Renal cortex interstitium (tissue), 15 donors: ENCODE measurements at places on chromosomes 16 and 17. TPM values are rescaled to one million over a fixed set of nuclear protein-coding genes. Genes with fewer than 3 reads are reported as not detected.

MAP2K4 gene
- polyA plus RNA-seq, result 39.2 TPM

NR1D1 gene
- polyA plus RNA-seq, result 3.2 TPM

CORO6 gene
- polyA plus RNA-seq, result 5.0 TPM

CACNA1H gene
- polyA plus RNA-seq, result 29.4 TPM

GRCh38 chr17:65430209-65430833 lies 131.1 kb downstream of the AXIN2 start:
- no peak for DNase-seq

GRCh38 chr16:83727751-83728352 lies 79.9 kb upstream of the HSBP1 start:
- DNase-seq, result no peak

GRCh38 chr17:74235911-74236371 lies 22.6 kb downstream of the TTYH2 start:
- DNase-seq, result no peak

DNA sequence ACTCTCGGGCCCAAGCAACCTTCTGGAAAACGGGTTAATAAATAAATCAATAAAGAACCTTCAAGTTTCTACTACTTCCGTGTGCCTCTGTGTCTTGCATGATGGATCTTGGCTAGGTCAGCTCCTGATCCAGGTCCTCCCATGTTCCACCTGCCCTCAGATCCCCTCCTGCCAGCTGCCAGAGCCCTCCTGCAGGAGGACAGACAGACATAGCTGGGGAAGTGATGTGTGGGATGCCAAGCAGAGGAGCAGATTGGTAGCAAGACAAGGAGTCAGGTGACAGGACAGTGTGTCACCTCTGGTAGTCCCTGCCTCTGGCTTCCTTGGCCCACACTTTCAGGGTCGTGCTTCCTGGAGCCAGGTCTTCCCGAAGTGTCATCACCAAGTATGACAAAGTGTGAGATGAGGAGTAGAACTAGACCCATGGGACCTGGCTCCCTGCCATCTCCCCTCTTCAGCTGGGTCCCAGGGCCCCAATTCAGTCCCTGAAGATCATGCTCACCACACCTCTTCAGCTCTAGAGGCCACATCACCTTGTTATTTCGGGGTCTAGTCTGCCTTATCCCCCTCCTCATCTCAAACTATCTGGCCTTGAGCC lies 1.0 kb upstream of the EPN3 start:
- DNase-seq, result no peak
